NCI-H526 treated with DMSO at 0.1 percent for 48 hours (cell line): ENCODE measurements at places on chromosomes 11 and 22.

- peak; percentile 25 for DNase-seq
Observed at GRCh38 chr11:94521684-94522083, 9.4 kb downstream of the C11orf97 start.

DNA sequence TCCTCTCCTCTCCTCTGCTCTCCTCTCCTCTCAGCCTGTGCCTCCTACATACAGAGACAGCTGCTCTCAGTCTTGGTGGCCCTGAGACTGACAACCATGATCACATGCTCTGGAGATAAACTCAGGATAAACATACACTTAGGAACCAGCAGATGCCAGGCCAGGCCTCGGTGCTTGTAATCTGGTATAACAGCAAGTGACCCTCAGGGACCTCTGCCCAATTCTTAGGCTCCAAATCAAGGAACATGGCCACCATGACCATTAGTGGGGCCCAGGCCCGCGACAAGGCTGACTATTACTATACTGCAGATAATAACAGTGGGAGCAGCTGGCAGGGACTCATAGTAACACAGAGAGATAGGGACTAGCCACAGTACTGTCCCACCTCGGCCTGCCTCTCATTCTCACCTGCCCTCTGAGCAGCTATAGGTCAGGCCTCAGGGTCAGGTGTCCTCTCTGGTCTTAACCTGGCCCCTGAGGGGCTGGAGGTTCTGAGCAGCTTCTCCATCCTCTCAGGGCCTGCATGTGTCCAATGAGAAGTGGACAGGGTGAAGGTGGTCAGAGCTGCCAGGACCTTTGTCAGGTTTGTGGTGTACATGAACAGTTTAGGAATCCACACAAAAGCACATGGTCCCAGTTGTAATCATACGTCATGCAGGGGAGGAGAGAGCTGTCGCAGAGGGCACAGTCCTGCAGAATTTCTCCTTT lies 106.1 kb downstream of the GGTLC2 start:
- no peak for DNase-seq

DNA sequence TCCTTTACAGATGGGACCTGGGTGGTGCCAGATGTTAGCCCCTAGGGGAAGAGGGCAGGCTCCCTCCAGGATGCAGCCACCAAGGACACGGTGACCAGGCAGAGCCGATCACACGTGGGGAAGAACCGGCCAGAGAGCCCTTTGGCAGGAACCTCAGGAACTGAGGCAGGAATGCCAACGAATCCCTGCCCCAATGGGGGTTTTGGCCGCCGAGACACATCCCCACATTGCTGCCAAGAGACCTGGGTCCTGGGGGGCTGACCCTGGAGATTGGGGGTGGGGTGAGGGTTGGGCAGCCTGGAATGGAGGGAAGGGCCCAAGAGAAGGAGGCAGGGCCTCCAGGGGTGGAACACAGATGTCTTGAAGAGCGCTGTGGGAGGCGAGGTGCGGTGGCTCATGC lies 28.7 kb upstream of the LMO1 start:
- DNase-seq = no peak

DNA sequence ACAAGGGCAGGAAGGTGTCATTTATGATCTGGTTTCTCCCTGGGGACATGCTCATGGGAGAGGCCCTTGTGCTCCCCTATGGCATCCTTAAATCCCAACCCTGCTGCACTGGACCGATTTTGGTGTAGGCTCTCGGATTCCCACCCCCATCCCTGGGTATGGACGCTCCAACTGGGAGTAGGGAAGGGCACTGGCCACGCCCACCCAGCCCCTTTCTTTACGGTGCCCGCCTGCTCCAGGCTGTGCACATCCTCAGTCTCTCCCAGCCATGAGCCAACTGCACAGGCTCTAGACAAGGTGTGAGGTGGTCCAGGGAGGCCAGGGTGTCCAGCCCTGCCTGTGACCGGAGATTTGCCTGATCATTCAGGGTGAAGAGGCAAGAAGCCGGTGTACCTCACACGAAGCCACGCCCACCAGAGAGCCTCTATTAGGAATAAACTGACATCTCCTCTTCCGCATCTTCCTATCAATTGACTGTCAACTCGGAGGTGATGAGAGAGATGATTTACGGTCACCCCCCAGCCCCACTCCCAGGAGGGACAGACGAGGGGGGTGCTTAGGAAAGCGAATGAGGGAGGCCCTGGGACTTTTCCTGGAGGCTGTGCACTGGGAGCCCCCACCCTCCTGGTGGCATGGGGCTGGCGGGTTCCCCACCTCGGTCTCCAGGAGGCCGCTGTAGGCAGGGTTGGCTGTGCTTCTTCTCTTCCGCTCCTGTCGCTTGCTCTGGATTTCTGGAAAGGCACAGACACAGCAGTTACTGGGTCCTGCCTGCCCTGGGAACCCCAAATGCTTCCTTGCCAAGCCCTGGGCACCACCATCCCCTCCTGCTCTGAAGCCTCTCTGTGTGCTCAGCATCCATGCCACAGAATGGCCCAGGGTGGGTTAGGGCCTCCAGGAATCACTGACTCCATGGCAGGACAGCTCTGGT lies 116.7 kb downstream of the PHF21B start:
- DNase-seq = no peak

DNA sequence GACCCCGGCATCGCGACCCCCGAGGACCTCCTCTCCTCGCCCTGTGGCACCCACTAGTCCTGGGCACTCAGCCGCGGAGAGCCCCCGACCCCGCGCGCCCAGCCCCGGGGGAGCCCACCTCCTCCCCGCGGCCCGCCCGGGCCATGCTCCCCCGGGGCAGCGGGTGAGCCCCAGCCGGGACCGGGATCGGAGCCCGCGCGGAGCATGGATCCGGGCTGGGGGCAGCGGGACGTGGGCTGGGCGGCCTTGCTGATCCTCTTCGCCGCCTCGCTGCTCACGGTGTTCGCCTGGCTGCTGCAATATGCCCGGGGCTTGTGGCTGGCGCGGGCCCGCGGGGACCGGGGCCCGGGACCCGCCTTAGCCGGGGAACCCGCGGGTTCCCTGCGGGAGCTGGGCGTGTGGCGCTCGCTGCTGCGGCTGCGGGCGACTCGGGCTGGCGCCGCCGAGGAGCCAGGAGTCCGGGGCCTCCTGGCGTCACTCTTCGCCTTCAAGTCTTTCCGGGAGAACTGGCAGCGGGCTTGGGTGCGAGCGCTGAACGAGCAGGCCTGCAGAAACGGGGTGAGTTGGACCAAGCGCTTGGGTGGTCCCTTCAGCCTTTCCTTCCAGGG lies 498 bp downstream of the C2CD2L start:
- no peak for DNase-seq

DNA sequence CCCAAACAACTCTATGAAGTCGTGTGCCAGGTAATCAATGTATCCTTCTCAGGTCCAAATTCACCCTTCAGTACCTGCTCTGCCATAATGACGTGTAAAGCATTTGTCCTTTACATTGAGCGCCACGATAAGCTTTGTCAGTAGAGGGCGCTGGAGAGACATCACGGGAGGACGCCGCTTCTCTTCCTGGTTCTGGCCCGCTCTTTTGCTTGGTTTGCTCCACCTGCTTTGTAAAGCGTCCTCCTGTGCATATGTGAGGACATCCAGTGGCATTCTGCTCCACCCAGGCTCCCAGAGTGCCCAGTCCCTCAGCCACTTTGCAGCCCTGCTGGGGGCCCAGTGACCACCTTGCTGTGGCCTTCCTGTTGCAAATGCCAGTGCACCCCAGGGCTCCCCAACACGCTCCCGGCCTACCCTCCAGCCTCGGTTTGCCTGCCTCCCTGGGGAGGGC lies 61.1 kb downstream of the WT1 start:
- DNase-seq = peak; percentile 63

DNA sequence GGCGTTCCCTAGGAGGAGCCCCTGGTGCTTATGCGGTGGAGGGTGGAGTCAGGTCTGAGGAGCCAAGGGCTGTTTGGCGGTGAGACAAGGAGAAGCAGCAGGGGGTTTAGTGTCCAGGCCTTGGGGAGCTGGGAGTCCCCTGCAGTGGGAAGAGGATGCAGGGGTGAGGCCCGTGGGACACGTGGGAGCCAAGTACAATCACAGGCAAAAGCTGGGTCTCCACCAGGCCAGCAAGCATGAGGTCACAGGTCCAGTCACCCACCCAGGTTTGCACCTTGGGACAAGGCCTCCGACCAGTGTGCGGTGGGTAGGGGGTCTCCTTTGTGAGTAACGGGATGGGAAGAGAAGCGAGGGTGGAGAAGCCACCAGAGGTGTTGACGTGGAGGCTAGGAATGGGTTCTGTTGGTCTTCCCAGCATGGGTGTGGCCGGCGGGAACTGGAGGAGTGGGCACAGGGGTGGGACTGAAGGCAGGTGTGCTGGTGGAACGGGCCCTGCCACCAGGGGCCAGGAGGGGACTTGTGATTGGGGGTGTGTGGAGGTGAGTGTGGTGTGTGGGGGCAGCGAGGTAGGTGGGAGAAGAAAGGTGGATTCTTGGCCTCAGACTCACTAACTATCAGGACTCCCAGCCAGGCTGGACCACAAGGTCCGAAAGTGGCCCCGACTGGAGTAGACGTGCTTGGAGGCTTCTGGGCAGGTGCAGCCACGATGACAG lies 953.6 kb downstream of the TBC1D22A start:
- no peak for DNase-seq

DNA sequence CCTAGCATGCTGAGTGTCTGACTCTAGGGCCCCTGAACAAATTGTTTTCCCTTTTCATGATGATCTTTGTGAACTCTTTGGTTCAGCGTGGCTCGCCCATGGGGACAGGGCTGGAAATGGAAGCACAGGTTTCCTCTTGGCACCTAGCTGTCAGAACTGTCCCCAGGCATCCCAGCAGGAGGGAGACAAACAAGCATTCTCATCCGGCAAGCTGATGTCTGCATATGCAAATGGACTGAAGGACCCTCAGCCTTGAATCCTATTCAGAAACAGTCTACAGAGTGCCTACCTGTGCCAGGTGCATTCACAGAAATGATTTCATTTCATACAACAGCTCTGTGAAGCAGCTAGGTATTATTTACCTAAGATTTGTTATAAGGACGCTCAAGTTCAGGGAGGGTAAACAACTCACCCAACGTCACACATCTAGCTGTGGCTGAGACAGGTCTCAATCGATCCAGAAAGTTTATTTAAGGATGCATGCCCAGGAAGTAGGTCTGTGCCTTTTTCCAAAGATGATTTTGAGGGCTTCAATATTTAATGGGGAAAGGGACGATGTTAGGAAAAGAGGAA lies 176.4 kb downstream of the KIRREL3 start:
- DNase-seq = peak; percentile 87

- no peak for DNase-seq
Observed at GRCh38 chr11:9823439-9823838, 159.6 kb downstream of the SWAP70 start.

GRCh38 chr22:43925433-43926348 lies 2.1 kb downstream of the PNPLA3 start:
- DNase-seq = no peak

GRCh38 chr22:42208362-42208761 lies 62.1 kb downstream of the TCF20 start:
- DNase-seq = no peak

- no peak for DNase-seq
Observed at GRCh38 chr11:1529774-1530173, 42.3 kb downstream of the DUSP8 start.

DNA sequence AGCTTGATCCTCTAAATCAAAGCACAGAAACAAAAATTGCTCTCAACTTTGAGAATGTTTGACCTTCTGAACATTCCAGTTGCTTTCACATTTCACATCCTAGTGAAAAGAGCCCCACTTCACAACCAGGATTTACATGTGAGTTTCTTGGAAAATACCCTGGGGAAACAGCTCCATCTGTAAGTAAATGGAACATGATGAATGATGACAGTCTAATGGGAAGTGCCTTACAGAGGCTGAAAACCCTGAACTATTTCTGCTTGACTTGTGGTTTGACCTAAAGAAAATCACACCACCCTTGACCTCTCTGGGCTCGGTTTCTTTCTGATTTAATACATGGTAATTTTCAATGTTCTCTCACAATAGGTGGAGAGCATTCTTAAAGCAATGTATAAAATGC lies 499.4 kb upstream of the API5 start:
- DNase-seq = no peak

DNA sequence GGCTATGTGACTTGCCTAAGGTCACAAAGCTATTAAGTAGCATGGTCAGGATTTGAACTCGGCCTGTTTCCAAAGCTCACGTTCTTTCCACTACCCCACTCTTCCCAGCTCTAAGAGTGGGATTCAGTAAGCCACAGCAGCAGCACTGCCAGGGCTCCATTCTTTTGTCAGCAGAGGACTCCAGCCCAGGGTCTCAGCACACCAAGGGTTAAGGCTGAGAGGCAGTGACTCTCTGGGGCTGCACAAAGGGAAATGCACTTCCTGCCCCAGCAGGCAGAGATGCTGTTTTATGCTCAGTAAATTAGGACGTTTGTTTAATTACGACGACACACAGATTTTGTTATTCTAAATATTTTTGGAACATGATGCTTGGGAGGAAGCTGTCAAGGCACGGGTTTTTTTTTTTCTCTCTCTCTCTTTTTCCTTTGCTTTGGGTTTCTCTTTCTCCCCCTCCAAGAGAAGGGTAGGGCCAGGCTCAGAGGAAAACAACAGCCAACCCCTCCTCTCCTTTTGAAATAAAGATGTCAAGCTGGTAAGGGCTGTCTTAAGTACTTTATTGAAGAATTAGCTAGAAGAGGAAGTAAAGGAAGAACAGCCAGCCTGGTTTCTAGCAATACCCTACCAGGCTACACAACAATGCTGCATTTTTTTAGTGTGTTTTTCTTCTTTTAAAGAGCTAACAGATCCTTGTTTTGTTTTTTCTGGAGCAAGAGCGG lies 2.8 kb downstream of the MYH9 start:
- DNase-seq = no peak

- no peak for DNase-seq
Observed at GRCh38 chr22:27801616-27802345, at the start of gene MN1. Gene MN1, minus strand, starts transcription at chr22:27801756. Its CDS starts 1,213 bp downstream, at chr22:27800543.

GRCh38 chr11:34864424-34864823 lies 51.8 kb downstream of the APIP start:
- DNase-seq = no peak

GRCh38 chr11:57471496-57471895 lies 11.2 kb downstream of the RTN4RL2 start:
- no peak for DNase-seq

GRCh38 chr11:122153746-122154145 lies 37.7 kb upstream of the BLID start:
- DNase-seq = no peak

- no peak for DNase-seq
Observed at GRCh38 chr11:16818284-16818683, 79.8 kb downstream of the C11orf58 start.

GRCh38 chr11:70113801-70114200 lies 35.7 kb downstream of the ANO1 start:
- no peak for DNase-seq

GRCh38 chr22:20205964-20206708 lies 55.3 kb upstream of the CCDC188 start:
- peak; percentile 3 for DNase-seq

DNA sequence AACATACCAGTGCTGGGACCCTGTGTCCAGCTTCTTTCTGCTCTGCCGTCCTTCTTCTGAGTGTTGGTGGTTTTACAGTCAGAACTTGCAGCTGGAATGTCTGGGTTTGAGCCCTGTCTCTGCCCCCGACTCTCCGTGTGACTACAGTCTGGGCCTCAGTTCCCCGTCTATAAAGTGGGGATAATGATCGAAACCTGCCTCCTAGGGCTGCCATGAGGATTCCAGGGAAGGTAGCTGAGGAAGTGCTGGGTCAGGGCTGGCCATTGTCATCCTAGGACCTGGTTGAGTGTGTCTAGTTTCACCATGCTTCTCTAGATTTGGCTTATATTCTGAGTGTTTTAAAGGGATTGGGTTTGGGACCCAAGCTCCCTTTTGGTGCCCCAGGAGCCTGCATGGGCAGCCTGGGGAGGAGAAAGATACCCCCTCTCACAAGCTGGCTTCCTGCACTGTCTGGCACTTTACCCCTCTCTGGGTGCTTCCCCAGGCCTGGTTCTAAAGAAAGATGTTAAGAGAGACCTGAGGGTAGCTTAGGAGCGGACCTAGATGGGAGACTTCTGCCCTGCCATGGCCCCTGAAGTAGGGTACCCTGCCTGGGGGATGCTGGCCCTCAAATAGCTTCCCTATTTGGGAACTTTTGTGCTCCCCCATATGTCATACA lies 49.9 kb downstream of the TSPAN18 start:
- no peak for DNase-seq
